Activated T-cell treated with anti-CD3 and anti-CD28 coated beads, Interleukin-2, amount 50 U/mL, for 48 hours (primary cell): ENCODE measurements at places on chromosomes 3 and 15.

DNA sequence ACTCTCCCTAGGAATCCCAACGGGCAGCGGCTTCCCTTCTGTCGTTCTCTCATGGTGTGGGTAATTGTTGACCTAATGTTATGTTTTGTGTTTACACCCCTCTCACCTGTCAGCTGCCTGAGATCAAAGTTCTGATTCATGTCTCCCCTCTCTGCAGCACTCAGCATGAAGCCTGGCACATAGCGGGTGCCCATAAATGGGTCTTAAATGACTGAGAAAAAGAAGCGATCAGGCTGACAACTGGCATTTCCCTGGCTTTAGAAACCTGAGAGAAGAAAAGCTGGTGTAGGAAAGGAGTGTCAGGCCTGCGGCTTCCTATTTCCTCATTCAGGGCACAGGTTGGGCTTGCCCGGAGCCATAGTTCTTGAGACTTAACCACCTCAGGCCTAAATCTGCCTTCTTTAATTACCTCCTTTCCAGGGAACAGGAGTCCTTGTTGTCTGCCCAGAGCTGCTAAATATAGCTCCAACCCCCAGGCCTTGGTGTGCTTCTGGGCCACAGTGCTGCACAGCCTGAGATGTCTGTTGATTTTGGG lies 31.8 kb downstream of the LPP start:
- no peak for DNase-seq

DNA sequence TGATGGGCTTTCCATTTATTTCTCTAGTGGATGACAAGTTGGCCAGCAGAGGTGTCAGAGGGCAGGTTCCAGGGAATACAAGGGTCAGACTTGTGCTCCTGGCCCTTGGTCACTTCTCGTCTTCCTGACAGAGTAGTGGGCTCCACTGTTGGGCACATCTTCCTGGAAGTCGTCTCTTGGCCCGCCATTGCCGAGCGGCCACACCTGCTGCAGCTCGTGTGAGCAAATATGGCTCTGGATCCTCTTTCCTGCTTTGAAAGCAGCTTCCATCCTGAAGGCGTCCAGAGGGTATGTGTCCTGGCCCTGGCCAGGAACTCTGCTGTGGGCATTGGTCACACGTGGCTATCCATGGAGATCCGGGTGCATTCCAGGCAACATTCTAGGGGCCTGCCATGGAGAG lies 100.2 kb downstream of the SNRPN start:
- DNase-seq, result peak; percentile 1

- peak; percentile 48 for DNase-seq
These were observed at the start of gene CA12 for GRCh38 chr15:63381301-63382204. Gene CA12 (minus strand): TSS chr15:63381846. CDS start chr15:63381720, 126 bp downstream.

DNA sequence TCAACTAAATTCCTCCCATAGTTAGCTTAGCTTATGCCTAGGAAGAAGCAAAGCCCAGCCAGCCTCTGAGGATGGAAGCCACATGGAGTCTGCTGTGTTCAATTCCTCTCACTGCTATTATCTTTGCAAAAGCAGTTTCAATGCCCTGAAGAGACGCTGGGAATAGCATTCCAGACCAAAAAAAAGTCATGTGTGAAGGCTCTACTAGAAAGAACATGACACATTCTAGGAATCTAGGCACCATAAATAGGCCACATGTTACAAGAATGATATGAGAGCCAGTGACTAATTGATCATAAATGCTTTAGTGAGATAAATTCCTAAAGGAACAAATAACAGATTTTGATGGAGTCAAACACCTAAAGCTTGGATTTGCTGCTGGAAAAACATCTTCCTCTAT lies 800.8 kb downstream of the TUSC7 start:
- no peak for DNase-seq

GRCh38 chr15:33357845-33358244 lies 47.1 kb downstream of the RYR3 start:
- no peak for DNase-seq

DNA sequence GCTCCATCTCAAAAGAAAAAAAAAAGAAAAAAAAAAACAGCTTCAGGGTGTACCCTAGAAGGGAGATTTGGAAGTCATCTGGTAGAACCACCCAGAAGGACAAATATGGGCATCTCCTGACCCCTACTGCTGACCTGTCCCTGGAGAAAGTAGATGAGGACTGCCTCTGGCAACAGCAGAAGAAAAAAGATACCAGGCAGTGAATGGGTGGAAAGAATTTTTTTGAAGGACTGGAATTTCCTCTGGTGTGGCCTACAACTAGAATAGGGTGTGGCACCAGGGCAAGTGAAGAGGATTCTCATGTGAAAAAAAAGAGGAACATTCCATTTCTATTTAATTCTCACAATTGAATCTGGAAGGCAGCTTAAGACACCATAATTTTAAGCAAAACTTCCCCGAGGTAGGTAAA lies 3.1 kb downstream of the ANXA2 start:
- DNase-seq, result no peak

GRCh38 chr15:68199340-68199739 lies 5.8 kb downstream of the CALML4 start:
- DNase-seq, result no peak

- no peak for DNase-seq
These were observed 3.6 kb downstream of the PXK start for GRCh38 chr3:58336135-58336882.

DNA sequence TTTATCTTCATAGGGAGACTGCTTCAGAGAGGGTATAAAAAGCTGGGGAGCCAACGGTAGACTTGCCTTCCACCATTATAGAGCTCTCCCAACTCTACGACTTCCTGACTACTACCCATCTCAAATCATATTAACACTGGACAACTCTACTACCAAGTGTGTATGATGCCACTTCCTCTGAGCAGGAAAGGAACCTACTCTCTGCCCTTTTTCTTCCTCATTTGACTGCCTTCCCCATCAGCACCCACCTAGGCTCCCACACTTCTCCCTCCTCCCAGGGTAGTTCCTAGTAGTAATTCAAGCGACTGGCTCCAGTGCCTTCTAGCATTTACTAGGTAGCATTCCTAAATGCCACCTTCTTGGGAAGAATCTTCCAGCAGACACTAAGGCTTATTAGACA lies 24.5 kb upstream of the TBL1XR1 start:
- DNase-seq, result no peak

- DNase-seq, result no peak
These were observed 348.4 kb upstream of the IL12A start for GRCh38 chr3:159640225-159640624.

DNA sequence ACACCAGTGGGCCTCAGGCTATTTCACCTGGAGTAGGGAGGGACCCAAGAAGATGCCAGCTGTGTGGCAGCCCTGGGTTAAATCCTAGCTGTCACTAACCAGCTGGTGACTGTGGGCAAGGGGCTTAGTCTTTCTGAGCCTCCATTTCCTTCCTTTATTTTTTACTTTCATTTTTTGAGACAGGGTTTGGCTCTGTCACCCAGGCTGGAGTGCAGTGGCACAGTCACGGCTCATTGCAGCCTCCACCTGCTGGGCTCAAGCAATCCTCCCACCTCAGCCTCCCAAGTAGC lies 108.0 kb upstream of the SMAD3 start:
- DNase-seq, result no peak

- no peak for DNase-seq
These were observed 116.3 kb downstream of the CLSTN2 start for GRCh38 chr3:140051019-140051957.

GRCh38 chr3:131794766-131795388 lies 239.9 kb downstream of the CPNE4 start:
- no peak for DNase-seq

DNA sequence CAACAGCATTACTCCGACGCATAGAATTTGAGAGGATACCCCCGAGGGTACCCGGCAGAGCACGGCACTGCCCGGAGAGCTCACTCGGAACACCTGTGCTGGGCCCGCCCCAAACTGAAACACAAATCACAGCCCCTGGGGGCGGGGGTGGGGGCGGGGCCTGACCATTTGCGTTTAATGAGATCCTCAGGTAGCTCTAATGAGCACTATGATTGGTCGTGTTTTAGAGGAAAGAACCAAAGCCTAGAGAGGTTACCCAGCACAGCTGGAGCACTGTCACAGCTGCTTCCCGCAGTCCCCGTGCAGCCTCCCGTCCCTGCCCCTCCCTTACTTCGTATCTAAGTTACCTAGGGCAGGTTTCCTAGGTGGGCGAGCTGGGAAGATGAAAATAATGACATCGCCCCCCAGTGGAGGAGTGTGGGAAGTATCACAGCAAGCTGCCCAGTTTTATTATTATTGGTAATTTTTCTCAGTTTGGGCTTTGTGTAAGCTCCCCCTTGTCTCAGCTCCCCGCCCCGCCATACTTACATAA lies 187.1 kb downstream of the PDE8A start:
- DNase-seq, result peak; percentile 58

DNA sequence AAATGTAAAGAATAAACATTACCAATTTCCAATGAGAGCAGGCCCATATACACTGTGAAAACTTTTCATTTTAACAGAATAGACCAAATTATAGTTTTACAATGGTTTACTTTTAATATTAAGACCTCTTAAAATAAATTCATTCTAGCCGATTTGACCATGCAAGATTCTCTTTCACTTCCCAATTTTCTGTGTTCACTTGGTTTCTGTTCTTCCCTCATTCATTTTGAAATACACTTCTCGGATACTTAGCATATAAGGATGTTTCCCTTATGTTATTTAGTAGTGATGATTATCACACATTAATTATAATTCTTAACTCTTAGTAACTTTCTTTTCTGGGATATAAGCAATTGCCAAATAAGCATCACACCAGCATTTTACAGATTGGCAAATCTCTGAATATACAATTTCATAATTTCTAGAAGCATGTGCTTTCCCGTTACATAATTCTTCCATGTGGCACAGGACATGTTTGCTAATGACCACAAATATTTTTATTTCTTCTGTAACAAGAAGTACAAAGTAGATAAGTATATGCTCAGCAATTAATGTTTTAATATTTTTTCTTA lies 13.9 kb downstream of the OR5H15 start:
- DNase-seq, result no peak

- DNase-seq, result no peak
These were observed 119.2 kb downstream of the SHQ1 start for GRCh38 chr3:72728958-72729467.

DNA sequence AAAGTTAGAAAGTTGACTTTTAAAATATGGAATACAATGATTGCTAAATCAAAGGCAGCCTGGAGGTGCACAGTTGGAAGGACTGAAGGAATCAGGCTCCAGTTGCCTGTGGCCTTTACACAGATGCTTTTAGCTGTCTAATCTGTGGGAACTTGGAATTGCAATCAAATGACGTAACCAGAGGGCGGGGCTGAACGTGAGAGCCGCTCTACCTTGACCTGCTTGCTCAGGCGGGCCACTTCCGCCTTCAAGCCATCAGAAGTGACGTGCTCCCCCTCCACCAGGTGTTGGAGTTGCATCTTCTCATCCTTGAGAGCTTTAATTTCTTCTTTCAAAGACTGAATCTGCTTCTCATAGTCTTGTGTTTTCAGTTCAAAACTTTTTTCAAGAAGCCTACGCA lies 37.7 kb upstream of the GNB5 start:
- DNase-seq, result no peak

DNA sequence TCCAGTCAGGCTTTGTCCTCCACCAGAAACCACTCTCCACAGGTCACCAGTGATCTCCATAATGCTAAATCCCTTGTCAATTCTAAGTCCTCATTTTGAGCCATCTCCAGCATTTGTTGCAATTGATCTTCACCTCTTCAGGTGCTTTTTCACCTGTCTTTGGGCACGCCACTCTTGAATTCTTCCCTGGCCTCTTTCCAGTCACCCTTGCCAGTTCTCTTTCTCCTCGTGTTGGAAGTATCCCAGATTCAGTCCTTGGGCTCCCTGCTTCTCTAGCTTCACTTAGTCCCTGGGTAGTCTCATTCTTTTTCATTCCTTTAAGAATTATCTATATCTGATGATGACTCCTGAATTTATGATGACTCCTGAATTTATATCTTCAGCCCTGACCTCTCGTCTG lies 37.5 kb downstream of the MAPK6 start:
- no peak for DNase-seq

DNA sequence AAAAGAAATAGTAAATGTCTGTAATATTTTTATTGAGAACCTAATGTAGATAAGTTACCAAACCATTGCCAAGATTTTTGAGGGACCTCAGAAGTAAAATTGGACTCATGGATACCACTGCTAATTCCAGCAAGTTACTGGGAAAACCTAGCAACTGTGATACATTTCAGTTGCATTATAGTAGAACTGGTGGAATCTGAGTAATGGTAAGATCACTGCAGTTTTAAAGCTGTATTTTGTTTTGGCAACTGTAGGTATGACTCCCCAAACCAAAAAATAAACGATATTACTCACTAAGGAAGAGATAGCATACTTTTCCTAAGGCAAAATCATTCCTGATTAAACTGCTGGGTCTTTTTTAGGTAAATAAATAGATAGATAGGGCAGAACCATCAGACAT lies 54.0 kb downstream of the ARMC8 start:
- no peak for DNase-seq

- DNase-seq, result peak; percentile 33
These were observed 26.0 kb upstream of the GNB5 start for GRCh38 chr15:52217186-52217585.

GRCh38 chr3:156543043-156543555 lies 11.8 kb downstream of the SSR3 start:
- no peak for DNase-seq

GRCh38 chr3:33758864-33759263 lies 39.6 kb upstream of the PDCD6IP start:
- DNase-seq, result no peak

DNA sequence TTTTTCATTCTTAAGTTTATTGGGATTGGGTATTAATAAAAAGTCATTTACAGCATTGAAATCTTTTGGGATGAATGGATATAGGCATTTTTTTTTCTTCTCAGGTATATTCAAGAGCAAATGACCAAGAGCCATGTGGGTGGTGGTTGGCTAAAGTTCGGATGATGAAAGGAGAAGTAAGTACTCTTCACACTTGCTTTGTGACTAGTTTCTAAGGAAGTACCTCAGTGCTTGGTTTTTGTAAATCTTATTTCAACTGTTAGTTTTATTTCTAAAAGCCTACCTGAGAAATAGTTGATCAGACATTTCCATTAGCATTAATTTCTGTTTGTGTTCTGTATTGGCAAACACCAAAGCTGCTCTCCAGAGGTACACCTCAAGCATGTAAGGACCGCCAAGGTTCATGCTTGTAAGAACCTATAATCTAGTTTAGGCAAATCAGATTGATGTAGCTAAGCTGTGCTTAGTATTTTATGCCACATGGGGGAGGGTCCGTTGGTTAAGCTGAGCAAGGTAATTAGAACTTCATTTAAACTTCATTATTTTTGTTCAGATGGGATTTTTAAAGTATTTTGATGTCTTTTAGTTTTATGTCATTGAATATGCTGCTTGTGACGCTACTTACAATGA lies 35.4 kb downstream of the FXR1 start:
- DNase-seq, result no peak

DNA sequence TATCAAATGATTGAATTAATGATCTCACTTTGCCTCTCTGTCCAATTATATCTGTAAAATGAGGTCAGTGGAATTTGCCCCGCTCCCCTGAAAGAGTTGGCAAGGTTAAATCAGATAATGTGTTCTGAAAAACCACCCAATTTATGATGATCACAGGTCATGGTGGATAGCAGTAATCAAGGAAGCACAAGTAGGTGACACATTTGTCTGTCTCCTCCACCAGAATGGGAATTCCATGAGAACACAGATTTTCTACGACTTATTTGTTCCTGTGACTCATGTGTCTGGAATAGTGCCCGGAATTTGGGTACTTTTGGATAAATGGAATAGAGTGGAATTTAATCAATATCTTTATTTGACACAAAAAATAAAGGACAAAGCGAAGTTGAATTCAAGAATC lies 220.9 kb upstream of the SUCLG2 start:
- DNase-seq, result no peak
